NCI-H2081 (cell line): ENCODE measurements at places on chromosomes 16 and 17.

GRCh38 chr16:55825115-55825728, 7.7 kb downstream of the CES1 start:
- no peak for DNase-seq

DNA sequence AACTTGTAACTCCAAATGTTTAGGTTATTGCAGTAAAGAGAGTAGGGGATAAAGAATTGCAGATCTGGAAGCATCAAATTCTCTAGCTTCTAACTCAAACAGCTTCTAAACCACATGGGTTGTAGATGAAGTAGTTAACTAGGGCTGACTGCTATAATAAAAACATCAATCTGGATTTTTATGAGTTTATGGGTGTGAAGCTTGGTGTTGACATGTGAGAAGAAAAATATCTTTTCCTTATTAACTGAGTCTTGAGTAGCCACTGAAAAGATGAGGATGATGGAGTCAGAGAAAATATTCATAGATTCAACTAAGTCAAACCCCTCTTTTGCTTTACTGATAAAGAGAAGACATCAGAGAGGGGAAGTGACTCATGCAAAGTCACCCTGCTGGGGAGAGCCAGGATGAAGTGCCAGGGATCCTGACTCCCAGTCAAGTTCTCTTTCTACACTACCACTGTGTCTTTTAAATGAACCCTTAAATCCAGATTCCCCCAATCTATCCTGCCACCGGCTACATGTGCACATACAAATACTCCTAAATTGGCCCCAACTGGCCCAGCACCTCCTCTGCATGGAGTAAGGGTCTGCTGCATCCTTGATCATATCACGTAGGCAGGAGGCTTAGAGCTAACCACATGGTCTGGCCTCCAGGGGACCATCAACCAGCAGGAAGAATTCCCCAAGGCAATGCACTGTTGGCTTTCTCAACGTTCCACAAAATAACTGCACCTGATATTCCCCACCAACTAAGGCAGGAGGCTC, 264.0 kb upstream of the CCL2 start:
- DNase-seq: no peak

DNA sequence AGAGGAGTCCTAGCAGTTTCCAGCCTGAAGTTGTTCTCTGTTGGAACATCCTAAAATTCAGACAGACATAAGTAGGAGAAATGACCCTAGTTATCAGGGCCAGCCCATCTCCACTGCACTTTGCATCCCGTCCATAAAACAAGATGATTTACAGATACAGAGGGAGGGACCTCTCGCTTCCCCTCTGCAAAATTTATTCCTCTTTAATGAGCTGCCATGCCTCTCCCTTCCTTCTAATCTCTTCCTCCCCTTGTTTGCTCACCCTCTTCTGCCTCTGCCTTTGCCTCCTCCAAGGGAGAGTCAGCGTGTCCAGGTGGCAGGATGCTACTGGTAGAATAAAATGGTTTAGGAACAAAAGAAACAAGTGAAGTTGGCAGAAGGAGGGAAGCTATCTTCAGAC, 351.3 kb downstream of the SOX9 start:
- DNase-seq: no peak

DNA sequence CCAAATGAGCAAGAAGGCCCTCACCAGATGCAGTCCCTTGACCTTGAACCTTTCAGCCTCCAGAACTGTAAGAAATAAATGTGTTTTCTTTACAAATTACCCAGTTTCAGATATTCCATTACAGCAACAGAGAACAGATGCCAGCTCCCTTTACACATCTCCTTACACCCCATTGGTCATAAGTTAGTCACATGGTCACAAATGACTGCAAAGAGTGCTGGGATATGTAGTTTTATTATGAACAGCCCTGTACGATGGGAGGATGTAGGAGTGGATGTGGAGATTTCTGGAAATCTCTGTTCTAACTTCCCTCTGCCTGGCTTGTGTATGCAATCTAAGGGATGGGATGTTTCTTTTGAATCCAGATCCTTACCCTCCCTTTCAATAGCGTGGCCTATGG, 13.3 kb upstream of the RPL38 start:
- peak; percentile 71 for DNase-seq

- no peak for DNase-seq
Observed at GRCh38 chr17:72510351-72511016, 389.7 kb downstream of the SOX9 start.

DNA sequence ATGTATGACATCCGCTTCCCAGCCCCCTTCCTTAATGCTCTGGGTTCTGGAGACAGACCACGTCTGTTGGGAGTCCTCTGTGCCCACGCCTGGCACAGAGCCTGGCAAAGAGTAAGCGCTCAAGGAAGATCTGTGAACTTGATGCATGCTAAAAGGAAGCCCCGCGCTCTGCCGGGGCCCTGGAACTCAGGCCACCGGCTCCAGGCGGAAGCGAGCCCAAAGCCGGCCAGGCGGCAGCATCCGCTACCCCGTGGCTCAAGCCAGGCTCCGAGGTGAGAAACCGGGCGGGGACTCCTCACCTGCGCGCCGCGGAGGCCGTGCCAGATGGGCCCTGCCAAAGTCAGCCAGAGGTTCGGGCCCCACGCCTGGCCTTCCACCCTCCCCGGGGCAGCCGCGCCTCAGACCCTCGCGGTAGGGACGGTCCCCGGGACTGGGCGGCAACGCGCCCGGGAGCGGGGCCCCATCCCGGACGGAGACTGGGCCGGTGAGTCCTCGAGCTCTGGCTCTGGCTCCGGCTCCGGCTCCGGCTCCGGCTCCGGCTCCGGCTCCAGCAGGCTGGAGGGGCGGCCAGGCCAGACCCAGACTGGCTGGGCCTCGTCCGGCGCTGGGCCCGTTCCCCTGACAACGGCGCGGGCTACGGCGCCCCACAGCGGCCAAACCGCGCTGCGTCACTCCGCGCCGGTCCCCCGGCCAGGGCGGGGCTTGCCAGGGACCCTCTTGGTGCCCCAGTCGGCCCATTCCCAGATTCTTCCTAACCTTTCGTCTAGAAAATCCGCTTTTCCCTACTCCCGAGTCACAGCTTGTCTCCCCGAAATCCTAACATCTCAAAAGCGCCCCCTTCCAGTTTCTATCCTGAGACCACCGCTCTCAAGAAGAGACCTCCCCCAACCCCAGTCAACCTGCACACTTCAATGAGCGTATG, at the start of gene ZDHHC1:
TSS of gene ZDHHC1 (minus strand) at position 606 of the 922 bp plus-strand sequence. CDS start 8,702 bp downstream, outside the sequence.
- DNase-seq: peak; percentile 48

GRCh38 chr16:57392694-57393093, 11.9 kb upstream of the CCL17 start:
- no peak for DNase-seq
